Motor neuron (in vitro differentiated cells): ENCODE measurements at places on chromosomes 2 and 18. TPM values are rescaled to one million over a fixed set of nuclear protein-coding genes. Genes with fewer than 3 reads are reported as not detected.
A peak's percentile ranks its signal among the peaks of the same experiment; 100 is the strongest.

- ATAC-seq = no peak
Observed at GRCh38 chr2:160940699-160941098, 219.5 kb upstream of the TANK start.

GRCh38 chr2:135798762-135799161 is 38.2 kb downstream of the LCT start:
- ATAC-seq = no peak

DNA sequence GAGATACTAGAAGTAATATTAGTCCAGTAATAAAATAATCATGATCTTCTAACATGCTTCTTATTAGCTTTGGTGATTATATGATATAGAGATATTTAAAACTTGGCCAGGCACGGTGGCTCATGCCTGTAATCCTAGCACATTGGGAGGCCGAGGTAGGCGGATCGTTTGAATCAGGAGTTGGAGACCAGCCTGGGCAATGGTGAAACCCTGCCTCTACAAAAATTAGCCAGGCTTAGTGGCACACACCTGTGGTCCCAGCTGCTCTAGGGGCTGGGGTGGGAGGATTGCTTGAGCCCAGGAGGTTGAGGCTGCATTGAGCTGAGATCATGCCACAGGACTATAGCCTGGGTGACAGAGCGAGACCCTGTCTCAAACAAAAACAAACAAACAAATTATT is 87.0 kb downstream of the WDR7 start:
- ATAC-seq = no peak

- ATAC-seq = peak; percentile 6
Observed at GRCh38 chr2:111702119-111702803, 181.7 kb downstream of the ANAPC1 start.

DNA sequence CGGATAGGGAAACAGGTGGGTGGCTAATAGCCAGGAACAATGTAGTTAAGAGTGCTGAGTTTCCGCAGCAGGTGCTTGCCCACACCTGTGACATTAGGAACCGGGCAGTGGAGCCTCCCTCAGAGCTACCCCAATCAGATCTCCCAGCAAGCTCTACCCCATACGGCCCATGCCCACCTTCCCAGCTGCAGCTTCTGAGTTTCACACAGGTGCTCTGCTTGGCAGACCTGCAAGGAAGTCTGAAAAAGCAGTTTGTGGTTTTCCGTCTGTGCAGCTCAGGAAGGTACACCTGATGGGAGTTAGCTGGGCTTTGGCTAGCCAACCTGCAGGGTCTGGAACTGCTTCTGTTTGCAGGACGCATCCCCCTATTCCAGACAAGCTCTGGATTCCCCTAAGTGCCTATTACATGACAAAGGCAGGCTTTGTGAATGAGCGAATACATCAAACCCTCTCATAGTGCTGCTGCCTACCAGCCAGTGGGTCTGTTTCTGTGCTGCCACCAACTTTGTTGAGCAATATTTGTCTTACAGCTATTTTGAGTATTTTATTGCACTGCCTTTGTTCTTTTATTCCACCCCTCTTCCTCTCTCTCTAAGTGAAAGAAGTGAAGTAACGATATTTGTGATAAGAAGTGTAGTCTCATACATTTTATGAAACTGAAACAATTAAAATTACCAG is 24.7 kb upstream of the CEP68 start:
- peak; percentile 60 for ATAC-seq

- no peak for ATAC-seq
Observed at GRCh38 chr18:64639536-64639935, 490.6 kb upstream of the LINC00305 start.

GRCh38 chr2:197310271-197310985 is at the start of gene ANKRD44:
Gene ANKRD44, minus strand, starts transcription at chr2:197310780. Its CDS starts 176 bp downstream, at chr2:197310604.
- peak; percentile 93 for ATAC-seq

DNA sequence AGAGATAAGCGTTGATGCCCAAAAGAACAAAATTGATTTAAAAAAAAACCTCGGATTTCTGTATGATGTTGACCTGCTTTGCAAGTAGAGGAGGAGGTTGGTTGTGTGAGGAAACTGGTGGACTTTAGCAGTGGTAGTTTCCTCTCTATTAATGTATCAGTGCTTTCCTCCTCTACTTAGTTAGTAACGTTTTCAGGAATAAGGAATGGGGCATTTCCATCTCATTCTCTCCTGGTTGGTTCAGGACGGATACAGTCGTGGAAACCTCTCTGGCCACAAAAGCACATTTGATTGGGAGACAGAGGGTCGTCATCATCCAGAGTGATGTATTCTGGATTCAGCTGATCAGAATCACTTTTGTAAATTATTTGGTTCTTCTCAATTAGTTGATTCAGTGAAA is 1.5 kb downstream of the FHOD3 start:
- no peak for ATAC-seq

- ATAC-seq = no peak
Observed at GRCh38 chr2:64063454-64063853, 44.2 kb upstream of the VPS54 start.

GRCh38 chr2:25331686-25332365 is 9.9 kb downstream of the DNMT3A start:
- ATAC-seq = peak; percentile 23

- no peak for ATAC-seq
Observed at GRCh38 chr2:30677231-30677630, 130.0 kb downstream of the CAPN13 start.

GALR1 gene
- 0.22 and 0.81 TPM in 2 replicates for total RNA-seq

CYP1B1 gene
- total RNA-seq = 0.27 and 0.33 TPM in 2 replicates

ARHGAP15 gene
- total RNA-seq = not detected in 2 replicates

PSMA8 gene
- total RNA-seq = not detected in 2 replicates

RTP5 gene
- total RNA-seq = 0.29 and 0.32 TPM in 2 replicates
